SJCRH30 (cell line): ENCODE measurements at places on chromosomes 7 and 10.

DNA sequence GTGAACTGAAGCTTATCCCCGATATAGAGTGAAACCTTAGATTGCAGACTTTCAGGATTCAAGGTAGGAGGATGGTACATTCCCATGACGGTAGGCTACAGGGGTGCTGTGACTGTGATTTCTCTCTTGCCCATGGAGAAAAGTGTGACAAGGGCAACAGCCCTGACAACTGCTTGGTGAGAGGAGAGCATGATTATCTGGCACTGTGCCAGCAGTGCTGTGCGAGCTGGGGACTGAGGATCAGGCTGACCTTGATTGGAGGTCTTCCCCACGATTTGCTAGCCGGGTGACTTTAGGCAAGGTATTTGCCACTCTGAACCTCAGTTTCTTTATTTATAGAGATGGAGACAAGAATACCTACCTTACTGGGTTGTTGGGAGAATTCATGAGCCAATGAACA is 229.5 kb downstream of the PTEN start:
- DNase-seq, result no peak

DNA sequence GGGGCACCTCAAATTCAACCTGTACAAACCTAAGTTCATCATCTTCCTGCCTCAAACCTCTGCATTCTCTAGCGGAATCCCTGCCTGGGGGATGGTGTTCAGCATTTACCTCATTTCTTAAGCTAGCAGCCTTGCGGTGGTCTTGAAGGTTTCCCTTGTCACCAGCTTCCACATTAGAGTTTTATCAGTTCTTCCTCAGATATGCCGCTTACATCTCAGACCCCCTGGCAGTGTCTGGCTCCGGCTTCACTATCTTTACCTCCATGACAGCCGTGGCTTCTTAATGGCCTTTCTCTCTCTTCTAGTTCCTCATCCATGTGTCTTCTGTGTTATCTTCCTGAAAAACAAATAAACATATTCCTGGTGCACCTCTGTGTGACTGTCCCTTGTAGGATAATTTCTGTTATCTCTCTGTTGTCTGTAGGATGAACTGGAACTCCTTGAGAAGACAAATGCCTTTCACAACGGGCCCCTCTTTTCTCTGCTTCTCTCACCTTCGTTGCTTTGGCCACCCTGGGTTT is 101.1 kb upstream of the BMPER start:
- DNase-seq, result no peak

- no peak for DNase-seq
These were observed 51.2 kb upstream of the LBX1 start for GRCh38 chr10:101280511-101280910.

DNA sequence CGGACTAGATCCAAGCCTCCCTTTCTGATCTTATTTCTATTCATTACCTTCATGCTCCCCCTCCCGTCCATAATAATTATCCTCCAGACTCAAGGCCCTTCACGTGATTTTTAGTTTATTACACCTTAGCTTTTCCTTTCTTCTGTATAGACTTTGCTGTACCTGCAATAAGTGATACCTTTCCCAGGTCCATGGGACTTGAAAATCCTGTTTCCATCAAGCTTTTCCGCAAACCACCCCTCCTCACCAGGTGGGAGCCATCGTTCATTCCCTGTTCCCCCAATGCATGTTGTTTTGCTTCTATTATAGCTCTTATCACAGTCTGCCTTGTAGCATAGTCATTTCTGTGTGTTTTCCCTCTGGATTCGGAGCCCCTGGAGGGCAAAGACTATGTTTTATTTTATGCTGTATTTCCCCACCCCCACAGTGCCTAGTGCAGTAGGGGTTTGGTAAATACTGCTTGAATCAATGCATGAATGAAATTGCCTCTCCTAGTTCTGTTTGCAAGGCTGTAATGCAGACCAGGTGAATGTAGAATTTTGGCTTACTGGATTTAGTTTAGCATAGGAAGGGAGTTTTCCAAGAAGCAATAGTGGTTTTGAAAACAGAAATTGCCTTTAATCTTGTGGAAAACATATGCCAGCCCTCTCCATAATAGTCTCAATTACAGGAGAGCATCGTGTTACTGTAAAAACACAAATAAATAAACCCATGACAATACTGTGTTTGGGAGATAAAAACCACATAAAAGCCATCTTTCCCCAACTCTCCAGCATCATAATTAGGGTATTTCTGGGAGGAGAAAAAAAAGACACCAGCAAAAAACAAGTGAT is 213.4 kb downstream of the AUTS2 start:
- peak; percentile 35 for DNase-seq
